ENCODE measurements at places on chromosomes 13 and 19. TPM values are rescaled to one million over a fixed set of nuclear protein-coding genes. Genes with fewer than 3 reads are reported as not detected.

DNA sequence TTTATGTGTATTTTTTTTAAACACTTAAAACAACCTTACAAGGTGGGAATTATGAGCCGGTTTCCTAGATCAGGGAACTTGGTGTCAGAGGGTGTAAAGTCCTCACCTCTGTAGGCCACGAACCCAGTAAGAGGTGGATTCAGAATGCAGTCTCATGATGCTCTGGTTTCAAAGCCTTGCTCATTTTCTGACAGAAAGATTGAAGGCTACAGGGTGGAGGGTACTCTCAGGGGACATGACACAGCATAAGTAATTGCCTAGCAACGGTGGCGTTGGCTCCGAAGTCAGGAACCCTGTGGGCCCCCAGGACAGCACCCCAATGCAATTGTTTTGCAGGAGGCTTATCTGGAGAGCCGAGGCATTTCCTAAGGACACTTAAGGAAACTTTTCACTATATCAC lies 794.7 kb downstream of the EFNB2 start:
- no peaks in the 10 kb centered on the region for H3K27me3 ChIP-seq
- no peak for DNase-seq
- no peaks in the 10 kb centered on the region for H3K4me1 ChIP-seq

DNA sequence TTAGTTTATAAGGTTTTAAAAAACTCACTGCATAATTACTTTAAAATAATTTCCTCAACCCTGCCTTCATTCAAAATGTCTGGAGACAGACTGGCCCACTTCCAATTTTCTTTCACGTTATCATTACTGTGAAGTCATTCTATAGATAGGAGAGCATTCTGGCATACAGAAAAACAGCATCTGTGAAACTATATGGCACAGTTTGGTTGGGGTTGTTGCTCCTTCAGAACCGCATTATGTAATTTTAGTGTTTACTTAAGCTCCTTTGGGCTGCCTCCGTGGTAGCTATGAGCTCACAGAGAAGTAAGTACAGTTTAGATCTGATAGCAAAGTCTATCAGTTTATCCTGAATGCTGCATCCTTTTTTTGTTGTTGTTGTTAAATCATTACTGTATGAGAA lies 104.3 kb downstream of the KCNRG start:
- no peaks in the 10 kb centered on the region for H3K27me3 ChIP-seq
- H3K27ac ChIP-seq: no peak overlapping the region
- H3K36me3 ChIP-seq: no peaks in the 10 kb centered on the region
- DNase-seq: no peak
- no peak overlapping the region for H3K4me3 ChIP-seq

DNA sequence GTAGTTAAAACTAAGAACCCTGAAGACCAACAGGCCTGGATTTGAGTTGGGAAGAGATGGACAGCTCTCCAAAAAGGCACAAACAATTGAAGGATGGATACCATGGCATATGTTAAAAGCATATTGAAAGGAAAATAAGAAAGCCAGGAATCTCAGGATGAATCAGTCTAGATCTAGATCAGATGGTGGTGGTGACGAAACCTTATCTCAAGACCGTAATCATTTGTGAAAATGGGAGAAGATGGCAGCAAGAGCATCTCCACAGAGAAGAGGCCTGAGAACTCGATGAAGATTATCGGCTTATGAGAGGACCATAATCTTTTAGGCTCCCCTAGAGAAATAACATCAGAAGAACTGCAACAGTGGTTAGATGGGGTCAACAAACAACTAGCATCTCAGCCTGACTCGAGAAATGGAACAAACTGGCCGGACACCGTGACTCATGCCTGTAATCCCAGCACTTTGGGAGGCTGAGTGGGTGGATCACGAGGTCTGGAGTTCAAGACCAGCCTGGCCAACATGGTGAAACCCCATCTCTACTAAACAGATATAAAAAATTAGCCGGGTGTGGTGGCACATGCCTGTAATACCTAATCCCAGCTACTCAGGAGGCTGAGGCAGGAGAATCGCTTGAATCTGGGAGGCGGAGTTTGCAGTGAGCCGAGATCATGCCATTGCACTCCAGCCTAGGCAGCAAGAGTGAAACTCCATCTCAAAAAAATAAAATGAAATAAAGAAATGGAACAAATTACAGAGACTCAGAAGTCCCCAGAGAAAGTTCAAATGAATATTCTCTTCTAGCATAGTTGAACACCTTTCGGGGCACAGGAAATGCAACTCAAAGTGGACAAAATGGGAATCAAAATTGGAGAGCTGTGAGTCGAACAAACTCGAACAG lies 47.6 kb downstream of the FOXO1 start:
- no peaks in the 10 kb centered on the region for H3K27me3 ChIP-seq
- H3K36me3 ChIP-seq: no peaks in the 10 kb centered on the region
- no peak overlapping the region for H3K27ac ChIP-seq
- no peak for DNase-seq
- H3K4me3 ChIP-seq: no peak overlapping the region

DNA sequence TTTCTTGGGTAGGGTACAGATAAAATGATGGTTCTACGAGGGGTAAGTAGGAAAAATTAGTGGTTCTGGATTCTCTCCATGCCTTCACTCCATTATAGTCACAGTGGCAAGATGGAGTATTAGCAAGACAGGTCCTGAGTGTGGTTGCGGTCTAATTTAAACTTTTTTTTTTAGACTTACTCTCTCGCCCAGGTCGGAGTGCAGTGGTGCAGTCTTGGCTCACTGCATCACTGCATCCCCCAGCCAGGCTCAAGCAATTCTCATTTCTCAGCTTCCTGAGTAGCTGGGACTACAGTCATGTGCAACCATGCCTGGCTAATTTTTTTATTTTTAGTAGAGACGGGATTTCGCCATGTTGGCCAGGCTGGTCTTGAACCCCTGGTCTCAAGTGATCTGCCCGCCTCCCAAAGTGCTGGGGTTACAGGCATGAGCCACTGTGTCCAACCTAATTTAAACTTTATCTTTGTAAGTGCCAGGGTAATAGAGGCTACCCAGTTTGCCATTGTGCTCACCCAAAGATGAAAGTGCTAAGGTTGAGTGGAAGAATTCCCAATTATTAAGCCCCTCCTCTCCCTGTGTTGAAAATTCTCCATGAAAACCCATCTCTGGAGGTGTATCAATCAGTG lies 135.6 kb downstream of the TM9SF2 start:
- H3K27me3 ChIP-seq: no peaks in the 10 kb centered on the region
- no peak overlapping the region for H3K27ac ChIP-seq
- DNase-seq: no peak
- no peak overlapping the region for H3K4me3 ChIP-seq

- no peak overlapping the region for H3K27ac ChIP-seq
- DNase-seq: no peak
- H3K27me3 ChIP-seq: no peaks in the 10 kb centered on the region
- H3K4me1 ChIP-seq: no peaks in the 10 kb centered on the region
- H3K36me3 ChIP-seq: no peaks in the 10 kb centered on the region
- no peak overlapping the region for H3K4me3 ChIP-seq
Measured at GRCh38 chr13:47076500-47076899, 179.6 kb upstream of the HTR2A start.

- DNase-seq: no peak
- no peaks in the 10 kb centered on the region for H3K36me3 ChIP-seq
- H3K27me3 ChIP-seq: no peaks in the 10 kb centered on the region
- no peak overlapping the region for H3K27ac ChIP-seq
- peaks cover 6% of the 10 kb centered on the region for H3K4me1 ChIP-seq
Measured at GRCh38 chr13:44334751-44335150, 38.9 kb upstream of the SERP2 start.

DNA sequence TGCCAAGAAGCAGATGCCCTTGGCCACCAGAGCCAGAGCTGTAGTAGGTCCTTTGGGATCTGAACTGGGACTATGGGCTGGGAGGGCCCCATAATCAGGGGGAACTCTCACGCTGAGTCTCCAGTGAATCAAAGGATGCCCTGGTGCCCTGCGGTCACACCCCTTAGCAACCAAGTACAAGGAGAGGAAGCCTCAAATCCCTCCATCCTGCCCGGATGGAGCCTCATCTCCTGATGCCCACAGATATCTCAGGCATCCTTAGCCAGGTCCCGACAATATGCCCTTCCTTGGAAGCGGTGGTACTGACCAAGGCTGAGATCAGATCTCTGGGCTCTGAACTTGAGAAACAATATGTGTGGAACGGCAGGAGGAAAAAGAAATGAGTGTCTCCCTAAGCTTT lies 1.7 kb downstream of the PLEKHA4 start:
- no peaks in the 10 kb centered on the region for H3K27me3 ChIP-seq
- no peaks in the 10 kb centered on the region for H3K4me1 ChIP-seq
- no peak overlapping the region for H3K4me3 ChIP-seq
- H3K27ac ChIP-seq: peak overlapping the region; percentile 17
- peaks cover 7% of the 10 kb centered on the region for H3K36me3 ChIP-seq

GRCh38 chr19:19643158-19644053 lies at the start of gene GMIP:
GMIP (minus strand) TSS chr19:19643657; CDS start chr19:19643529, 128 bp downstream.
- peaks cover 42% of the 10 kb centered on the region for H3K36me3 ChIP-seq
- no peaks in the 10 kb centered on the region for H3K27me3 ChIP-seq
- H3K27ac ChIP-seq: peak within 1 kb of the TSS; percentile 96
- peak within 1 kb of the TSS; percentile 83 for H3K4me3 ChIP-seq
- no peaks in the 10 kb centered on the region for H3K4me1 ChIP-seq
- DNase-seq: peak; percentile 81

DNA sequence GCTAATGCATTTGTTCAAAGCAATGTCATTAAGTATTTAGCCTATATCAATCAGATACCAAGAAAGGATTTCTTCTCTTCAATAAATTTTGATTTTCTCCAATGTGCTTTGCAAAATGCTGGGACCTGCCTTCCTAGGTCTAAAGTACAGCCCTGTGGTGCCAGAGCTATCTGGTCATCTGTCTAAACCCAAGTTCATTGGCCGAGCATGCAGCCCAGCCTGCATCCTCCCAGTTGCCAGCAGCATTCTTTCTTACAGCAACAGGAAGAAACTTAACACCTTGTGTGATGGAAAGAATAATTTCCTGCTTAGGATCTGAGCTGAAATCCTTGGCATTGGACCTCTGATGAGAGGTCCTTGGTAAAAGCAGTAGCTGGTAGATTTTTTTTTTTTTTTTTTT lies 310.0 kb downstream of the RBM26 start:
- H3K36me3 ChIP-seq: no peaks in the 10 kb centered on the region
- no peaks in the 10 kb centered on the region for H3K27me3 ChIP-seq
- no peak overlapping the region for H3K27ac ChIP-seq
- H3K4me3 ChIP-seq: no peak overlapping the region

- H3K4me3 ChIP-seq: no peak overlapping the region
- peaks cover 19% of the 10 kb centered on the region for H3K27me3 ChIP-seq
- H3K27ac ChIP-seq: no peak overlapping the region
- H3K36me3 ChIP-seq: no peaks in the 10 kb centered on the region
- DNase-seq: no peak
- H3K4me1 ChIP-seq: no peaks in the 10 kb centered on the region
Measured at GRCh38 chr19:31073485-31074198, 275.6 kb downstream of the TSHZ3 start.

DNA sequence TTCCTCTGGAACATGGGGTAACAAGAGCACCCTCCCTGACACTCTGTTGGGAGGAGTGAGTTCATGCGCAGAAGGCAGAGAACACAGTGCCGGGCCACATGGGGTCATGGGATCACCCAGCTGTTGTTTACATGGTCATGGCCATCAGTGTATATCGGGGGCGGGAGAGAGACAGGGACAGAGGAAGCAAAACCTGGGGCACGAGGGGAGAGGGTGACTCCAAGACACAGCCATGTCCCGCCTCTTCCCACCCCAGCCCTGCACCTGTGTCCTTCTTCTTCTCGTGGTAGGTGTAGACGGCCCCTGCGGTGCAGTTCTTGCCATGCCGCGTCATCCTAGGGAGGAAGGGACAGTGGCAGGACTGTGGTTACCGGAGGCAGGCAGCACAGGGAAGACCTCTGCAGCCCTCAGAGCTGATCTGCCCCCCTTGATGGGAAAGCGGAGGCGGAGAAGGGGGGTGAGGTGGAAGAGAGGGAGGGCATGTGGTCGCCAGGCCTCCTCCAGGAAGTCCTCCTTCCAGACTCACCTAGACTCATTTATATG lies 19.9 kb downstream of the NOSIP start:
- H3K4me3 ChIP-seq: no peak overlapping the region
- H3K27me3 ChIP-seq: no peaks in the 10 kb centered on the region
- H3K4me1 ChIP-seq: peaks cover 6% of the 10 kb centered on the region
- H3K27ac ChIP-seq: peak overlapping the region; percentile 38
- peak; percentile 41 for DNase-seq

- no peak for DNase-seq
- no peaks in the 10 kb centered on the region for H3K4me1 ChIP-seq
- no peak overlapping the region for H3K27ac ChIP-seq
- H3K4me3 ChIP-seq: no peak overlapping the region
- H3K27me3 ChIP-seq: no peaks in the 10 kb centered on the region
- H3K36me3 ChIP-seq: no peaks in the 10 kb centered on the region
Measured at GRCh38 chr19:6682607-6683128, 12.7 kb upstream of the TNFSF14 start.

DNA sequence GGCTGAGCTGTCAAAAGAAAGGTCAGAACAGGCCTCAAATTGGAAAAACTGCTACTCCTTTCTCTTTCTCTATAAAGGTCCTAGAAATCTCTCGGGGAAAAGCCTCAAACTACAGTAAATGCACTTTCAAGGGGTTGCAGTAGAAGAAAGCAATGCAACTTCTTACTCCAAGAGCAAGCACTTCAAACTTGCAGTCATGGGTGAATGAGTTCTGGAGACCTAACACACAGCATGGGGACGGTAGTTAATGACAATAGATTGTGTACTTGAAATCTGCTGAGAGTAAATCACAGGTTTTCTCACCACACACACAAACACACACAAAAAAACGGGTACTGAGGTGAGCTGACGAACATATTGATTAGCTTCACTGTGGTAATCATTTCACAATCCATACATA lies 11.8 kb downstream of the TUBGCP3 start:
- no peak overlapping the region for H3K4me3 ChIP-seq
- H3K4me1 ChIP-seq: peaks cover 13% of the 10 kb centered on the region
- no peaks in the 10 kb centered on the region for H3K36me3 ChIP-seq
- no peak overlapping the region for H3K27ac ChIP-seq
- no peak for DNase-seq

DNA sequence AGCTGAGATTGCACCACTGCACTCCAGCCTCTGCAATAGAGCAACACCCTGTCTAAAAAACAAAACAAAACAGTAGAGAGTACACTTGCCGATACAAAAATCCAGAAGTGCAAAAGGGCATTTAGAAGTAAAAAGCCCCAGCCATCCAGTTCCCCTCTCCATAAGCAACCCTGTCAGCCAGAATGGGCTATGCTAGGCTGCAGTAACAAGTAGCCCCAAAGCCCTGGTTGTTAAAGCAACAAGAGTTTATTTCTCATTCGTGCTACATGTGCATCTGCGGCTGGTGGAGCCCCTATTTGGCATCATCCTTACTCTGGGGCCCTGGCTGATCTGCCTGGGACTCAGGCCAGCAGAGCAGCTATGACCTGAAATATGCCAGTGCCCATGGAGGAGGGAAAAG lies 16.9 kb upstream of the UBE2S start:
- no peaks in the 10 kb centered on the region for H3K36me3 ChIP-seq
- H3K4me3 ChIP-seq: no peak overlapping the region
- no peak overlapping the region for H3K27ac ChIP-seq
- H3K4me1 ChIP-seq: no peaks in the 10 kb centered on the region
- no peaks in the 10 kb centered on the region for H3K27me3 ChIP-seq

Gene BCL3
- total RNA-seq: 35.0 TPM

Gene AMER2
- not detected for total RNA-seq

Gene SYNGR4
- not detected for total RNA-seq

Gene CFAP97D2
- not detected for total RNA-seq

Gene ZIK1
- total RNA-seq: 3.9 TPM

Gene NLRP5
- not detected for total RNA-seq

Gene C19orf12
- total RNA-seq: 59.5 TPM

Gene CEACAM16
- total RNA-seq: not detected

Gene LILRA1
- total RNA-seq: 0.23 TPM

Gene DNAAF3
- 0.63 TPM for total RNA-seq

Gene KLK13
- total RNA-seq: not detected

Gene PABPC3
- not detected for total RNA-seq

Gene FBXO27
- 5.7 TPM for total RNA-seq

Gene DAND5
- 6.1 TPM for total RNA-seq

Gene DNASE2
- total RNA-seq: 23.3 TPM

All from heart left ventricle (tissue), 16 donors.